ENCODE measurements at places on chromosomes 11 and 22.

GRCh38 chr22:21942407-21943343 lies 10.0 kb downstream of the PPM1F start:
- DNase-seq, result peak; percentile 86

GRCh38 chr11:1936781-1937615 lies 10.1 kb upstream of the MRPL23 start:
- DNase-seq, result no peak

DNA sequence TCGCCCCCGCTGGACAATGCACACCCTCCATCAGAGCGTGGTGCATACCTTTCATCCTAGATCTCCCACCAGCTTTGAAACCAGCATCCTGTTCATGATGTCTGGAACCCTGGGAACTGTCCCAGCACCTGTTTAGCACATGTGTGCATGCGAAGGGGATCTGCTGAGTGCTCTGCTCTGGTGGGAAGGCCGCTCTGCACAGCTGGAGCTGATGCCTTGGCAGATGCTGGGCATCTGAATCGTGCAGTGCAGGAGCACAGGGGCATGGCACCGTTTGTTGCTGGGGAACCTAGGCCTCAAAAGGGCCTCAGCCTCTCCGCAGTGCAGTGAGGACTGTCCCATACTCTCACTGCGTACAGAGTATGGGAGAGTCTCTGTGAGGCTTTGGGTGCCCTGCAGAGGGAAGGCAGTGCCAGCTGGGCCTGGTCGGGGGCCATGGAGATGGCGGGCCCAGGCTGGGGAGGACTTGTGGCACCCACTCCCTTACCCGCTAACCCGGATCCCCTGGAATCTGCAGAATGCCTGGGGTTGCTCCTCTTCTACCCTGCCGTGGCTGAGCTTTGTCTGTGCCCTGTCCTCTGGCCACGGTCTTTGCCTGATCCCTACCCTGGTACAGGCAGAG lies 72.9 kb upstream of the ATXN10 start:
- DNase-seq, result no peak

- peak; percentile 74 for DNase-seq
These were observed 26.5 kb upstream of the UBASH3B start for GRCh38 chr11:122628810-122629555.

DNA sequence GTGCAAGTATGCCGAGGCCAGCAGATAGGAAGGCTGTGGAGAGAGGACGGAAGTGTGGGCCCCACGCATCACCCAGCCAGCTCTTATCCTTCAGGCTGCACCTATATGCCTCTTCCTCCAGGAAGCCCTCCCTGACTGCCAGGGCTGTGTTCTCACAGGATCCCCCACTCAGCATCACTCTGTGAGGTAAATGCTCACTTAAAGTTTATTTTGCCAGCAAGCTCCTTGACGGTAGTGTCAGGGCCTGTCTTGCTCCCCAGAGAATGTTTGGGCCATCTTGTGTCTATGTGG lies 4.4 kb downstream of the TBX10 start:
- DNase-seq, result no peak

- no peak for DNase-seq
These were observed 72.8 kb downstream of the CHST1 start for GRCh38 chr11:45592636-45593035.

GRCh38 chr11:128480066-128480465 lies 107.3 kb downstream of the ETS1 start:
- DNase-seq, result no peak

GRCh38 chr11:43550714-43551113 lies 129.8 kb upstream of the HSD17B12 start:
- no peak for DNase-seq

DNA sequence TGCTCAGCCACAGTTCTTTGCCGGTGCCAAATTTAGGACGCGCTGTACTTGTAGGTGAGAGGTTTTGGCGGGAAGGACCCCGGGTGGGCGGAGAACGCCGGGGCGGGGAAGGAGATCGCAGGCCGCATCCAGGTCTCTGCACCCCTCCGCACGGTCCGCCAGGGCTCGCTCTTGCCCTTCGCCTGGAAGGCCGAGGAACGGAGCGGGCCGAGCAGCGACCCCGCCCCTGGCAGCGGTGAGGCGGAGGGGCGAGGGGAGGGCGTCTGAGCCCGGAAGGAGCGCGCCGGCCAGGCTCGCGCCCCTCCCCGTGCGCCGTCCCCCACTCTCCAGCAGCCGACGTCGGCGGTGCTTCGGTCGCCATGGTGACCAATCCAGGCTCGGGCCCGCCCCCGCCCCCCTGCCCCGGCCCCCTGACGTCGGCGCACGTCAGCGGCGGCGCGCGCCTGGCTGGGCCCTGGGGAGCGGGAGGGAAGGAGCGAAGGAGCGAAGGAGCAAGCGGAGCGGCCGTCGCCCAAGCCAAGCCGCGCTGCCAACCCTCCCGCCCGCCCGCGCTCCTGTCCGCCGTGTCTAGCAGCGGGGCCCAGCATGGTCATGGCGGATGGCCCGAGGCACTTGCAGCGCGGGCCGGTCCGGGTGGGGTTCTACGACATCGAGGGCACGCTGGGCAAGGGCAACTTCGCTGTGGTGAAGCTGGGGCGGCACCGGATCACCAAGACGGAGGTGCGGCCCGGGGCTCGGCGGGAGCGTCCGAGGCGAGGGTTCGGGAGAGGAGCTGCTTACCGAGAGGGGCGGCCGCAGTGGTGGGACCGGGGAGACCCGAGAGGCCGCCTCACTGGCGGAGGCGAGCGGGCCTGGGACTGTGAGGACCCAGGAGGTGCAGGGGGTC lies at the start of gene SIK2:
Gene SIK2, plus strand, starts transcription at position 471 of the 886 bp plus-strand sequence. Its CDS starts 115 bp downstream, at position 586.
- peak; percentile 99 for DNase-seq

DNA sequence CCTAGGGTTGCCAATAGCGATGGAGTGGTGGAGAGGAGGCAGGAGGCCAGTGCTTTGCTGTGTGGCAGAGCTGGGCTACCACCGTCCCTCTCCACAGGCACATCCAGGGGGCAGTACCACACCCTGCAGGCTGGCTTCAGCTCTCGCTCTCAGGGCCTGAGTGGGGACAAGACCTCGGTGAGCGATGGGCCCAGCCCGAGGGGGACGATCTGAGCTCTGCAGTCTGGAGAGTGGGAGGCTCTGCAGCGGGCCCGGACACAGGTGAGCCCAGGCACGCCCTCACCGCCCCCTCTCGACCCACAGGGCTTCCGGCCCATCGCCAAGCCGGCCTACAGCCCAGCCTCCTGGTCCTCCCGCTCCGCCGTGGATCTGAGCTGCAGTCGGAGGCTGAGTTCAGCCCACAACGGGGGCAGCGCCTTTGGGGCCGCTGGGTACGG lies 2.5 kb downstream of the PKP3 start:
- peak; percentile 30 for DNase-seq

GRCh38 chr11:79080551-79080950 lies 360.3 kb downstream of the TENM4 start:
- no peak for DNase-seq

DNA sequence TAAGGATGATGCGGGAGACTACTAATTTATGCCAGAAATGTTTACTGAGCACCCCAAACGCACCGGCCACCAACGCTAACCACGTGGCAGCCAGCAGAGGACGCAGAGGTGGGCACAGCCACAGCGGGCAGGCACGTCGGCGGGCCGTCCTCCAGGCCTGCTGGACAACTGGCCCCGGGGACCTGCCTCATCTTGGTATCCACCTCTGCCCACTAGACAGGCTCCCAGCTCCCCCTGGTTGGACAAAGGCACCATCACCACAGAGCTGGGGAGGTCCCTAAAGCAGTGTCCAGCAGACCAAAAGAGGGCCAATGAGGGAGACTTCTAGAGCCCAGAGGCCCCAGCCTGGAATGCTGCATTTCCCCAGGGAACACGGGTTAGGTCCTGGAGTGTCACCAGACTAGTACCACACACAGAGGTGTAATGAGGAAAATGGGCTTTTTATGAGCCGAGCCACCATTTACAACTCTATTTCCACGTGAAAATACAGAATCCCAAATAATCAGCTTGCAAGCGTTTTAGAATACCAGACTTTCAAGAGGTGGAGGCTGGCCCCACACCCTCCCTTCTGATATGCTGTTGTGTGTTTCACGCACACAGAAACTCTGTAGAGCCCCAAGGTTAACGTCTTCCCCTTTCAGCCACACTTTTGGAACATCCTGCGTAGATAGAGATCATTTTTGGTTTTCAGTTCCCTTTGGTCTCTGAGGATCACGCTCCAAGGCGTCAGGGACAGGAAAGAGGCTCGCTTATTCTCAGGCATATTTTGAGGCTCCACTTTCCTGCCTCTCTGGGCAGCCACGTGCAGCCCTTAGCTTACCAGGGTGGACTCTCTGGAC lies 23.7 kb upstream of the BID start:
- DNase-seq, result no peak

GRCh38 chr11:44416776-44417175 lies 106.8 kb upstream of the ALX4 start:
- no peak for DNase-seq

GRCh38 chr11:64659417-64660144 lies 63.4 kb downstream of the NRXN2 start:
- peak; percentile 69 for DNase-seq

DNA sequence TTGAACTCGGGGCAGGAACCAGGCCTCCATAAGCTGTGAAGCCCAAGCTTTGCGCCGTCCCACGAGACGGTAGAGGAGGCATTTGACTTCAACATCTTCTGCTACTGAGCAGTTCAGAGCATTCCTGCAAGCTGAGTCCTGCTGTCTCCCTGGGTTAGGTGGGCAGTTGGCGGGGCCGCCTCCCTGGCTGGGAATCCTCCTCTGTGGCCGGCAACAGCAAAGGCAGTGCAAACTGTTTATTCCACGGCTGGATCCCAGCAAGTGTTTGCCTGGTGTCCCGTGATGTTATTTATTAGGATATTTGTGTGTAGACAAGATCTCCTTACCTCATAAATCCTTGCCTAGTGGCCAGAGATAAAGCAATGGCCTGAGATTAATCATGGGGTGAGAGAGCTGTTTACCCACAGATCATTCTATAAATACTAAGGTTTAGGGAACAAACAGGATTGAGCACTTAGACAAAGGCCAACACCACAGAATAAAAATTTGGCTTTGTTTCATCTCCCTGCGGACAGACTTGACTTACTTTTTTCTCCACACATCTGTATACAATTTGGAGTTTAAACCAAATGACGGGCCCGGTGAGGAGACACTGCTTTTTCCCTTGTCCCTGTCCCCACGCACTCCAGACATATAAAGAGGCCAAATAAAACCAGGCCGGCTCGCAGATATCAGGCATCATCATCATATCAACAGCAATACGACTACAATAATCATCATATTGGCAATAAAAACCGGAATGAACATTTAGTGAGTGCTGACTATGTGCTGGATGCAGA lies 63.4 kb downstream of the NAT10 start:
- no peak for DNase-seq

GRCh38 chr11:99614352-99614751 lies 593.6 kb downstream of the CNTN5 start:
- DNase-seq, result no peak

DNA sequence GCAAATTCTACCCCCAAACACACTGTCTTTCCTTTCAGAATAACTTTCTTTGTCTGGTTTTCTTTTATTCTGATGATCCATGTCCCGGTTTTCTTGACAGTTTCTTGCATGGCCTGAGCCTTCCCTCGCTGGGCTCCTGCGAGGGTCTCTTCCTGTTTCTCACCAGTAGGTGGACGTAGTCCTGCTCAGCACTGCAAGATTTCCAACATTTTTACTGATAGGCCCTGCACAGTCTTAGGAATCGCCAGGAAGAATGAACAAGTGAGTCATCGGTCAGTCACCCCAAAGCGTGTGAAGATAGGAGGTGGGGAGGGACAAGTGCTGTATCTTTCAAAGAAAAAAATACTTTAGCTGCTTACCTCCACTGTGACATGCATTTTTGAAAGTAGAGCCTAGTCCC lies 16.9 kb upstream of the KIRREL3 start:
- peak; percentile 64 for DNase-seq

GRCh38 chr11:129319751-129320150 lies 55.9 kb upstream of the BARX2 start:
- DNase-seq, result no peak

GRCh38 chr11:63998558-63999348 lies 12.5 kb downstream of the OTUB1 start:
- no peak for DNase-seq

GRCh38 chr11:45895553-45896259 lies 10.3 kb downstream of the MAPK8IP1 start:
- DNase-seq, result no peak

- DNase-seq, result no peak
These were observed 62.8 kb upstream of the CAPRIN1 start for GRCh38 chr11:33988586-33989370.

DNA sequence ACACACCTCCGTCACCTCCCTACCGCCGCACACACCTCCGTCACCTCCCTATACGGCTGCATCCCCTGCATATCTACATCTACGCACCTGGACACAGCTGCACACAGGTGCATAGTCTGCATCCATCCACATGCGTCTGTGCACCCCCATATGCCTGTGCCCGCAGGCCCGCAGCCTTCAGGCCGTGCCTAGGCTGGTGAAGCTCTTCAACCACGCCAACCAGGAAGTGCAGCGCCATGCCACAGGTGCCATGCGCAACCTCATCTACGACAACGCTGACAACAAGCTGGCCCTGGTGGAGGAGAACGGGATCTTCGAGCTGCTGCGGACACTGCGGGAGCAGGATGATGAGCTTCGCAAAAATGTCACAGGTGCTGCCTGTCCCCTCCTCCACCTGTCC lies 4.8 kb downstream of the PKP3 start:
- no peak for DNase-seq

GRCh38 chr11:132935383-132935782 lies 596.9 kb downstream of the OPCML start:
- DNase-seq, result no peak

DNA sequence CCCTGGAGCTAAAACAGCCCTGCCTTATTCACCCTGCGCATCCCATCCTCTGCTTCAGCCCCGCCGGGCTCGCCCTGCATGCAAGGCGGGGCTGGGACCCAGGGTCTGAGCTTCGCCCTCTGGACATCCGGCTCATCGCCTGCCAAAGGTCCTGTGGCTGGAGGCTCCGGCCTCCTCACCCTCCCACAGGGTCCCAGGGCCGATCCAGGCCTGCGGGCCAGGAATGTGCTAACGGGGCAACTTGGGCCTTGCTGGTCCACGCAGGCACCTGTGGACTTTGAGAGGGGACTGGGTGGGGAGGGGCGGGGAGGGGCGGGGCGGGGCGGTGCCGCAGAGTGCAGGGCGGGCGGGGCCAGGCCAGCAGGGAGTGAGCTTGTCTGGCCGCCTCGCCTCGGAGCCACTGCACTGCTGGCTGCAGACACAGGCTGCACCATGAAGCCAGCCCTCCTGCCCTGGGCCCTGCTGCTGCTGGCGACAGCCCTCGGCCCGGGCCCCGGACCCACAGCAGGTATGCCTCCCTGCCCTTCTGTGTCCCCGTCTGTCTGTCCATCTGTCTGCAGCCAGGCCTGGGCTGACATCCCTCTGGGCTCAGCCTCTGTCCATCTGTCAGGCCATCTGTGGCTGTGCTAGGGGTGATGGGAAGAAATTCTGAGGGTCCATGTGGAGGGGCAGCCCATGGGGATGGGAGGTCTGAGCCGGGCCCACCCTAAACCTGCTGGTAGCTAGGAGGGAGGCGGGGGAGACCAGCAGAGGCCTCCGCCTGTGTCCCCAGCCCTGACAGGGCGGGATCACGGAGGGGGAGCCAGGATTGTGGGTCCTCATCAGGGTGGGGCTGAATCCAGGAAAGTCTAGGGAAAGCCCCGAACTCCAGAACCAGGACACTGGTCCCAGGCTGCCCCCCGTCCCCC lies at the start of gene SUSD2:
Gene SUSD2, plus strand, starts transcription at position 400 of the 908 bp plus-strand sequence. Its CDS starts 33 bp downstream, at position 433.
- no peak for DNase-seq

Data from urothelium cell line (cell line).